ENCODE measurements at places on chromosomes 12 and 14.

GRCh38 chr12:129651951-129652350, 251.9 kb downstream of the TMEM132D start:
- no peak for DNase-seq

GRCh38 chr12:46484396-46485061, 112.0 kb upstream of the SLC38A2 start:
- no peak for DNase-seq

DNA sequence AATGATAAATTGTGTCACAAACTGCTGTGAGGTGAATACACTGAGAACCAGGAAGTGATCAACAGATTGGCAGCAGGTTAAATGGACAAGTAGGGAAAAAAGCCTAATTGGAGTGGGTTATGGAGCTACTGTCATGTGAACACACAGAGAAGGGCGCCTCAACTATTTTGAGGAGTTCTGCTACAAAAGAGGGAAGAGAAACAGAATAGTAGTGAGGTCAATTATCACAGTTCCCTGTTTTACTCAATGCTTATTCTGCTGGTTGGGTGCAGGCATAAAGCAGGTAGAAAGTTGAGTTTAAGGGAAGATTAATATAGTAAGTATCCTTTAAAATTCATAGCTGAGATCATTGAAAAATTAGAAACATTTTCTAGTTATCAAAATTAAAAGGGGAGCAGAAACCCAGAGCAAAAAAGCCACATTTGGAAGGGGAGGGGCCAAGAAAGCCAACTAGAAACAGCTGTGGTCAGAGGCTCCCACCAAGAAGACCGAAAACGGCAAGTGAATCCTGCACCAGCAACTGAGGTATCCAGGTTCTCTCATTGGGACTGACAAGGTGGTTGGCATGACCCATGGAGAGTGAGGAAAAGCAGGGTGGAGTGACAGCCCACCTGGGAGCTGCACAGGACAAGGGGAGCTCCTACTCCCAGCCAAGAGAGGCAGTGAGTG, 105.7 kb downstream of the ZC3H14 start:
- DNase-seq: no peak

GRCh38 chr12:119620490-119620889, 26.9 kb downstream of the TMEM233 start:
- no peak for DNase-seq

GRCh38 chr12:131432532-131433260, 278.2 kb upstream of the SFSWAP start:
- no peak for DNase-seq

DNA sequence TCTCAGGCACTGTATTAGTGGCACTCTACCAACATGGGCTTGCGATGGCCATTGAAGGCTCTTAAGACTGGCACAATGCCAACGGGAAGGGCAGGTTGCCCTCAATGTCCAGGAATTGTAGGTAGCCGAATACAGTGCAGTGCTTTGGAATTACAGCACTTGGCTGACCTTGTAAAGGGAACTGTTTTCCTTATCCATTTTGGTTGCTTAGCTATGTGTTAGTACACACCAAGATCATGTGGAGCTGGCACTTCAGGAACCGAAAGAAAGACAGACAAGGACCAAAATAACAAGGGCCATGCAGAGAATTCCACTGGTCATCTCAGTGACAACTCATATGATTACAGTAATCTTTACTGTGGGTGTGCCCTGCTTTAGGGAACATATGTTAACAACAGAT, 72.7 kb downstream of the DYRK2 start:
- DNase-seq: no peak

DNA sequence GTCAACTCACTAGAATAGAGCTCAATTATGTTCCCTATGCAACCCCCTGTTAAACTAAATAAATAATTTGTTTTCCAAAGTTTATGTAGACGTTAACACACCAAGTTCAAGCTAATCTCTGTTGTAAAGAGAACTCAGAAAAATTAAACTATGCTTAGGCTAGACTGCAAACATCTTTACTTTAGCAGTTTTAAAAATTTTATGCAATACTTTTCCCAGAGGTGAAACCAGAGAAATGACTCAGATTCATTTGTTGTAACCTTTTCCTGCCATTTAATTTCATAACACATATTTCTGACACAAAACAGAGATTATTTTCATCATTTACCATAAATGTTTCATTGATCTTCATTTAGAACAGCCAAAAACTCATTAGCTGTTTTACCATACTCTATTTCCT, 27.4 kb downstream of the ABCC9 start:
- no peak for DNase-seq

GRCh38 chr12:123971770-123972456, 718 bp downstream of the CCDC92 start:
- peak; percentile 29 for DNase-seq

DNA sequence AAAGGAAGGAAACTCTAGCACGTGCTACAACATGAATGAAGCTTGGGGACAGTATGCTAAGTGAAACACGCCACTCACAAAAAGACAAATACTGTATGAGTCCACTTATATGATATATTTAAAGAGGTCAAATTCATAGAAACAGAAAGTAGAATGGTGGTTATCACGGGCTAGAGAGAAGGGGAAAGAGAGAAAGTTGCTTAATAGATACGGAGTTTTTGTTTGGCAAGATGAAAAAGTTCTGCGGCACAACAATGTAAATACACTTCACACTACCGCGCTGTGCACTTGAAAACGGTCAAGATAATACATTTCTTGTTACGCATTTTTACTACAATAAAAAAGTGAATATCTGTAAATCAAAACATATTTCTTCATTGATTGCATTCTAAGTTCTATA, 37.3 kb downstream of the FBLN5 start:
- no peak for DNase-seq

GRCh38 chr14:23454445-23454856, 15.1 kb upstream of the NGDN start:
- no peak for DNase-seq

- peak; percentile 52 for DNase-seq
These were observed 9.5 kb upstream of the CSAD start for GRCh38 chr12:53190108-53190729.

GRCh38 chr14:38199076-38199475, 8.6 kb upstream of the SSTR1 start:
- no peak for DNase-seq

DNA sequence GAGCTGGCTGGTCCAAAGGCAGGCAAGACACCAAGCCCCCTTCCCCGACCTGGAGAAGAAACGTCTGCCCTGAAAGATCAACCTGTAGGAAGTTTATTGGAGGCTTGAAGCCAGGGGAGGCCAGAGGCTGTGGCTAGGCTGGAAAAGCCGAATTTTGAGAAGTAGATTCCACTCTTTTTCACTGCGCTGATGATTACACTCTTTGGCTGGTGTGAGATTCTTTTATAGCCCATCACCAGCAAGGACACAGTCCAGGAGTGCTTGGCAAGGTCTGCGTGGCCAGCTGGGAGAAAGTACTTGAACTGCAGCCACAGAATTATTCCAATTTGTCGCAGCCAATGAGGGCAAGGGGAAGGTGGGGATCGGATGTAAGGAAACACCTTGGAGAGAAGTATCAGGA, 45.0 kb downstream of the SYNE3 start:
- no peak for DNase-seq

- DNase-seq: no peak
These were observed 232.7 kb downstream of the SLC16A7 start for GRCh38 chr12:59828521-59828920.

GRCh38 chr12:124636138-124636978, 68.9 kb upstream of the NCOR2 start:
- DNase-seq: peak; percentile 41

GRCh38 chr14:32379447-32379846, 50.3 kb downstream of the AKAP6 start:
- no peak for DNase-seq
